Forelimb muscle (tissue), 1 donor: ENCODE measurements at places on chromosomes 2 and 18. TPM values are rescaled to one million over a fixed set of nuclear protein-coding genes. Genes with fewer than 3 reads are reported as not detected.

Gene C18orf32
- polyA plus RNA-seq: 13.3 TPM

DNA sequence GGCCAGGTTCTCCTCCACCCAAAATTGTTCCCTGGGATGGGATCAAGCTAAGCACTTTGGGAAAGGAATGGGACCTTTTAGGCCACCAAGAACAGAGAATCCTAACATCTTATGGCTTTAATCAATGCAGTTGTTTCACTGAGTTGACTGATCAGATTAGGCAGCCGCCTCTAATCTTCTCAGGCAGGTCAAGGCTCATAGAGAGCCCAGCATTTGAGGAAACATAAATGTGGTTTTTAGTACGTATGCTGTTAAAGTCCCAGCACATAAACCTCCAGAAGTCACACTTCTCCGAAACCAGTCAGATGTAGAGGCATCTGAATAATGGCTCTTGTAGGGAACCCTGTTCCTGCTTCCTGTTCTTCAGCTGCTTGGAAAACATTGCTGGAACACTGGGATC lies 99.5 kb upstream of the RMDN2 start:
- DNase-seq: no peak

GRCh38 chr2:119431155-119431975 lies at the start of gene TMEM37:
TSS of gene TMEM37 (plus strand) at chr2:119431854. CDS start at chr2:119431904, 50 bp downstream.
- no peak for DNase-seq

GRCh38 chr18:27824275-27824674 lies 352.7 kb downstream of the CDH2 start:
- no peak for DNase-seq

DNA sequence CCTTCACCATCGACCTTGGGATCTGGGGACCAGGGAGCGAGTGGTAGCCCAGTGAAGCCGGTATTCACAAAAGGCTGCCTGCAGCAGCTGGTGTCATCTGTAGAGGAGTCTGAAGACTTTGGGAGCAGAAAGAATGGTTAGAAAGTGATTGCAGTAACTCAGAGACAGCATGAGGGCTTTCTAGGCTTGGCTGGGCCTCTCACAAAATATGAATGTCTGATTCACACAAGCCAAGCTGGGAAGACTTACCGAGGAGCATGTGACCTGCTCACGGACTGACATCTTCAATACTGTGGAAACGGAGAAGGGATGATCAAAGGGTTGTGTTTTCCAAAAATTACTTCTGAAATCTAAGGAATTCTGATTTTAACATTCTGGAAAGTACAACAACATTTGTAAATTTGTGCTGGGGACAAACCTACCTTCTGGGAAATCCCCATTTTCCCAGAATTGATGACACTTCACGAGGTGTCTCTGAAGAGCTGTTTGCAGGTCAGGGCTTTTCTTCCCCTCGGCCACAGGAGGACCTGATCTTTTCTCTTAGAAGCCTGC lies 111.7 kb downstream of the ACOXL start:
- DNase-seq: no peak

DNA sequence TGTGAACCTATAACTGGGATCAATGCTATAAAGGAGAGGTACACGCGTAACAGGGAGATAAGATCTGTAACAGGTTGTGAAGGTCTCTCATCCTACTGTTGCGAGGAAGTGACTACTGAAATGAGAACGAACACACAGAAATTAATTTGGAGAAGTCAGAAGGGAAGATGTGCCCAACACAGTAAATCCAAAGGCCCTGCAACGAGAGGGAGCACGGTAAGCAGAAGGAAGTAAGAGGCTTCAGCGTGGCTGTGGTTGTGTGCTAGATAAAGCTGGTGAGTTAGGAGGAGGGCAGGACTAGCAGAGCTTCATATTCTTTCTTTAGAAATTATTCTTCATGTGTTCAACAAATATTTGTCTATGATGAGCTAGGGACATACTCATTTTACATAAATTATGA lies 2.5 kb upstream of the ATG16L1 start:
- DNase-seq: no peak

GRCh38 chr18:28408528-28408927 lies 231.6 kb upstream of the CDH2 start:
- DNase-seq: no peak

Gene MAT2A
- polyA plus RNA-seq: 233 TPM

Gene SCYGR1
- not detected for polyA plus RNA-seq

- DNase-seq: no peak
These were observed 161.5 kb downstream of the WDR7 start for GRCh38 chr18:56812674-56813073.

Gene MC2R
- 0.09 TPM for polyA plus RNA-seq

GRCh38 chr2:29509397-29509796 lies 394.2 kb downstream of the CLIP4 start:
- DNase-seq: no peak

DNA sequence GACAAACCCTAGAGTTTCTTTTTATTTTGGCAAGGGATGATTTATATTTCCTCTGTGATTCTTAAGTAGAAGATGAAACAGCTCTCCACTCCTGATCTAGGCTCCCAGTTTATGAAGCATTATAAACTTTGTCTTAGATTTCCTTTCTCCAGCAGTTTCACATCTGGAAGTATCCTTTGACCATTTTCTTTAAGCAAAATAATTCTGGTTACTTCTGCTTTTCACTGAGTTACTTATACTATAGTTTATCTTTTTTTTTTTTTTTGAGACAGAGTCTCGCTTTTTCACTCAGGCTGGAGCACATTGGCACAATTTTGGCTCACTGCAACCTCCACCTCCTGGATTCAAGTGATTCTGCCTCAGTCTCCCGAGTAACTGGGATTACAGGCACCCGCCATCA lies 45.5 kb downstream of the KCMF1 start:
- no peak for DNase-seq

- no peak for DNase-seq
These were observed 19.8 kb downstream of the CCDC68 start for GRCh38 chr18:54939361-54939917.

GRCh38 chr2:219551441-219552381 lies 7.9 kb downstream of the TMEM198 start:
- no peak for DNase-seq

- DNase-seq: no peak
These were observed 413.3 kb downstream of the BCL11A start for GRCh38 chr2:60140185-60140584.

Gene SIX3
- polyA plus RNA-seq: not detected

GRCh38 chr2:174281736-174282135 lies 33.4 kb upstream of the OLA1 start:
- no peak for DNase-seq

GRCh38 chr18:35697869-35698268 lies 116.3 kb downstream of the GALNT1 start:
- DNase-seq: no peak

DNA sequence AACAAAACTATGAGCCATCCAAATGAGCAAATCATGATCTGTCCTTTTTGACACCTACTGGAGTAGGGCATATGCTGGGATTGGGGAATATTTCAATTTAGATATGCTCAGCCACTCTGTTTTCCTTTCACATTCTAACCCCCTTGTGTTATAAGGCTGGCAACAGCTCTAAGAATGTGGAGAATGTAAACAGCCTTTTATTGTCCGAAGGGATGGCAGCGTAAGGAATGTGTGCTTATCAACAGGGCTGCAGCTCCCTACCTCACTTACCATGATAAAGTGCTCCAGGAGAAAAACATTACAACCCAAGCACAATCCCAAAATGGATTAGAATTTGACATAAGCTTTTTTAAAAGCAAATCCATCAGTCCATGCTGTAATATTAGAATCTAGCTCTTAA lies 2.2 kb downstream of the NXPH2 start:
- DNase-seq: no peak

DNA sequence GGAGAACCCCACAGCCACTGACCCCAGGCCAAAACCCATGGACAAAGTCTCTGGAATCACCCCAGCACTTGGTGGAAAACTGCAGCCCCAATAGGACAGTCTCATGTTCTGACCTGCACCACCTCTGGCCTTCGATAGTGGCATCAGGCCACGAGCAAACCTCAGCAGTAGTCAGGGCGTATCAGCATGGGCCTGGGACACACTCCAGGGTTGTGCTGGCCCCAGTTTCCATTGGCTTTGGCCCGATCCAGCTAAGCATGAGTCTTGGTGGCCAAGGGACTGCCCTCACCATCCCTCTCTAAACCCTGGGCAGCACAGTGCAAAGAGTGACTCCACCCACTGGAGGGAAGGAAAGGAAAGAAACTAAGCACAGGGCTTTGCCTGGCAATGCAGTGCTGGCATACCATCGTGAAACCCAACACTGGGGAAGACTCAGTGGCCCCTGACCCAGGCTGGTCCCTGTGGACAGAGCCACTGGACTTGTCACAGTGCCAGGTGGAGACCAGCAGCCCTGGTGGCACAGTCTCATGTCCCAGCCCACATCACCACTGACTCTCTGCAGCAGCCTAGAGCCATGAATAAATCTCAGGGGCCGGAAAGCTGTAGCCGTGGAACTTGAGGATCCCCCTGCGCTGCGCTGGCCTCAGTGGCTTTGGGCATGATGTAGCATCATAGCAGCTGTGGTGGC lies 46.3 kb downstream of the ZNF519 start:
- no peak for DNase-seq

DNA sequence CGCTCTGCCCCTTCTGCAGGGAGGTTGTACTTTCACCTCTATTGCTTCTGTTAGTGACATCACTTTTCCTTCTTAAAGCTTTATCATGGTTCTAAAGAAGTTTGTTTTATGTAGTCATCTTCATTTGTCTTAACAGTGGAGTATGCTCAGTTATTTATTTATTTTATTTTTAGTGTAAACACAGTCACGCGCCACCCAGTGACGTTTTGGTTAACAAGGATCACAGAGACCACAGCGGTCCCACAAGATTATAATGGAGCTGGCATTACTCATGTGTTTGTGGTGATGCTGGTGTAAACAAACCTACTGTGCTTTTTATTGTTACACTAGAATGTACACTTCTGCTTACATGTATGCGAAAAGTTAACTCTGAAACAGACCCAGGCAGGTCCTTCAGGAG lies 89.9 kb downstream of the SOX11 start:
- DNase-seq: no peak

Gene UGT1A4
- not detected for polyA plus RNA-seq

Gene SCN2A
- polyA plus RNA-seq: 0.05 TPM

GRCh38 chr2:114684403-114684802 lies 242.0 kb downstream of the DPP10 start:
- no peak for DNase-seq

DNA sequence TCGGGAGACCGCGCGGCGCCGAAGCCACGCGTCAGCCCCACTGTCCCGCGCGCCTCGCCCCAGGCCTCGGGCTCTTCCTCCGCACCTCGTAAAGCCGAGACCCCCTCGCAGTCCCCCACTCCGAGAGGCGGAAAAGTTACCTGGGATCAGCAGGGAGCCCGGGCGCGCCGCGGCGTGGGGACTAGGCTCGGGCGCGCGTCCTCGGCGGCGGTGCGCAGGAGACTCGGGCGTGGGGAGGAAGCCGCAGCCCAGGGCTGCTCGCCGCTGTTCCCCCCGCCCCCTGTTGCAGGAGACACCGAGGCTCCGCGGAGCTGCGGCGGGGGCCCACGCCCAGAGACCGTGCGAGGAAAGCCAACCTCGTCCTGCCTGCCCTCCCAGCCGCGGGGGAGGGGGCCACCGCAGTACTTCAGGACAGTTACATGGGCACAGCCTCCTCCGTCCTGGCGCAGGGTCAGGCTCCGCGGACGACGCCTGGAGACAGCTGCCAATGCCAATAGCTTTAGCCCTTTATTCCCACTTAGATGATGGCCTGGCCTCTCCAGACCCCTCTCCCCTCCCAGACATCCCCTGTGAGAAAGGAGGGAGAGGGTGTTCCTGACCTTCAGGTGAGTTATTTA lies at the start of gene EPB41L3:
Gene EPB41L3 (minus strand): TSS at position 225 of the 617 bp plus-strand sequence. CDS start 54,814 bp downstream, outside the sequence.
- no peak for DNase-seq
